ENCODE measurements at places on chromosomes 6 and 20. TPM values are rescaled to one million over a fixed set of nuclear protein-coding genes. Genes with fewer than 3 reads are reported as not detected.

DNA sequence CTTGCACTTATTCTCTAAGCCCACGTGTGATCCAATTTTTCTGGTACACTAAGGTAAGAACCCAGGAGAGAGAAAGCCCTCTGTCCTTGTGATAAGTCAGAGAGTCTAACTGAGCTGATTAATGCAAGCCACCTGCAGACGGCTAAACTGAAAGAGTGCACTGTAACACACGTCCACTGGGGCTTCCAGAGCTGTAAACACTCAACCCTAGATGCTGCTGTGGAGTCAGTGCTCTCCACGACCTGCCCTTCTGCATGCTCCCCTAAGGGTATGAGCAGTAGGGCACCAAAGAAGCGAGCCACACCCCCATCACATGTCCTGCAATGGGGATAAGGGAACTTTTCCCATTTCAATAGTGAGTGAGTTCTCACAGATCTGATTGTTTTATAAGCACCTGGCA is 55.7 kb downstream of the TXLNB start:
- DNase-seq = no peak

Gene SUMO4
- total RNA-seq = 4.8 TPM

DNA sequence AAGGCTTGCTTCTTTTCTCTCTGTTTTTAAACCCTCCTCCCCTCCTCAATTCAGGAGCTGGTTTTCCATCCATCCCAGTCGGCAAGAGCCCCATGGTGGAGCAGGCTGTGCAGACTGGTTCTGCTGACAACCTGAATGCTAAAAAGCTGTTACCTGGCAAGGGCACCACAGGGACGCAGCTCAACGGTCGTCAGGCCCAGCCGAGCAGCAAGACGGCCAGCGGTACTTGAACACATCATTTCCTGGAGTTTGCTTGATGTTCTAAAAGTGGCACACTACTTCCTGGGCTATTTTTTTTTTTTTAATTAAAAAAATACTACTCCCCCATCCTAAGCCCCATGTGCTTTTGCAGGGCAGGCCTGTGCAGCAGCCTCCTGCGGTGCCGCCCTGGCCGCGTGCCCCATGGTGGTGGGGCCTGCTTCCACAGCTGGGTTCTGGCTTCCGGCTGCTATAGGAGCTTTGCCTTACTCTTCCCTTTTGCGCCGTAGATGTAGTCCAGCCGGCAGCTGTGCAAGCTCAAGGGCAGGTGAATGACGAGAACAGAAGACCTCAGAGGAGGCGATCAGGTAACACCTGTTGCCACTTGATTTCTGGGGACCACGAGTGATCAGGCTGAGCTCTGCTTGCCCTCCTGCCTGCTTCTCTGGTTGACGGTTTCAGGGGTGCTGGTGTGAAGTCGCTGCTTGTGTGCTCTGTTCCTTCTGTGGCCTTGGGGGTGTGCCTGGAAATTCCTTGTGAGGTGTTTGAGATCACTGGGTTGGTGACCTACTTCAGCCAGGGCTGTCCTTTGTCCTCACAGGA is 7.7 kb downstream of the LSM14B start:
- no peak for DNase-seq

GRCh38 chr6:95574811-95575210 is 2.5 kb upstream of the MANEA start:
- DNase-seq = no peak

GRCh38 chr6:101666256-101666655 is 272.7 kb downstream of the GRIK2 start:
- DNase-seq = no peak

- no peak for DNase-seq
Measured at GRCh38 chr6:117642976-117643375, 32.3 kb upstream of the NUS1 start.

DNA sequence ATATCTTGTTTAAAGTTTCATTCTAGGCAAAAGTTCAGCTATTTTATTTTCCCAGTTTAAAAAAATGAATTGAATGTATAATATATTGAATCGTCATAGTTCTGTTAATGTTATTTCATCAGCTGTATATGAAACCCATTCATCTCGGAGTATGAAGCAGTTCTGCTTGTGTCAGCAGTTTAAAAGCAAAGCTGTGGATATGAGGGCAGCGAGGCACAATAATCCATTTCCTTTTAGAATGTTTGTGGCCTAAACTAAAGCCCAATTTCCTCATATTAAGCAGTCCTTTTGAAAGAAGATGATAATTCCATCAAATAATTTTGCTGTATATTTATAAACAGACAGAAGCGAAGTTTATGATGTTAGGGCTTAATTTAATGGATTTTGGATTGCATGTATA is 300.1 kb downstream of the SAMD5 start:
- no peak for DNase-seq

Gene CFAP206
- total RNA-seq = 0.54 TPM

DNA sequence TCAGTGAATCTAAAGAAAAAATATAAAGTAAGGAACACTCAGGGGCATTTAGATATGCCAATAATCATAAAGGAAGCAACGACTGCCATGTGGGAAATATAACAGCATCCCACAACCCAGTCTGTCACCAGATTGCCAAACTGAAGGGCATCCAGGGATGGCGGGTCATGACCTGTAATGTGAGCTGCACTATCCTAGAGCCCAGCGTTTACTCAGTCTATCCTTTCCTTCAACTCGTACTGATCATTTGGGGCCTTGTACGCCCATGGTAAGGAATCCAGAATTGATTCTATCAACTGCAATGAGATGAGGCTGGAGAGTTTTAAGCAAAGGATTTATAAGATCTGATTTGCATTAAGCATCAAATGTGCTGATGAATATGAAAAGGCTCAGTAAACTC is 5.3 kb downstream of the TRPC4AP start:
- no peak for DNase-seq

Gene CALHM4
- total RNA-seq = not detected

DNA sequence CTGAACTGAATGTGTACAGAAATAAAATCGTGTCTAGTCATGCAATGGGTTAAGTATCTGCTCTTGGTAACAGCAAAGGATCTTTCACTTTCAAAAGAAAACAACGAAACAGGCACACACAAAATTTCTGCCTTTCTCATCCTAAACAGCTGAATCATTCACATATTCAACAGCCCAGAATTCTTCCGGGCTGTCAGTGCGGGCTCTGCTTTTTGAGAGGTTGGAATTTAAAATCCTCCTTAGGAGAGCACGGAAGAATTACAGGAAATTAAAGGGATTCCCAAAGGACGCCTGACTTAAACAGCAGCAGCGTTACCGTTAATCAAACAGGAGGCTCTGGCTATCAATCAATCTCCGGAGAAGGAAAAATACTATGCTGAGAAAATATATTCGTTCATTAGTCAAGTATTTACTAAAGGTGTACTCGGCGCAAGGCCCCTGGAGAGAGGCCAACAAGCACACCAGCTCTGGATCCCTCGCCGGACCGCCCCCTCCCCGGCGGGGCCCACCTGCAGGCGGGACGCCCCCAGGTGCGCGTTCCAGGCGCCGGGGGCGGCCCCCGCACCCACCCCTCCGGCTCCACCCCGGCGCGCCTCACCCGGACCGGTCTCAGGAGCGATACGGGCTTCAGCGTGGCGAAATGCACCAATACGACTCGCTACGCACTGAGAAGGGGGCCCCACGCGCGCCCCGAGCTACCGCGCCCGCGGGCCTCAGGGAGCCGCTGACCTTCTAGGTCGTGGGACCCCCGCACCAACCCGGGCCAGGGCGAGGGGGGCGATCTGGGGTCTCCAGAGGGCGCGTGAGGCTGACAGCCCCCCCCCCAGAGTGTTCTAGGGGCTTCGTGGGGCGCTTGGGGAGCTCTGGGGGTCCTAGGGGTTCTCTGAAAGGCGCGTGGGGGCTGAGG is 1.0 kb downstream of the NAPB start:
- no peak for DNase-seq

DNA sequence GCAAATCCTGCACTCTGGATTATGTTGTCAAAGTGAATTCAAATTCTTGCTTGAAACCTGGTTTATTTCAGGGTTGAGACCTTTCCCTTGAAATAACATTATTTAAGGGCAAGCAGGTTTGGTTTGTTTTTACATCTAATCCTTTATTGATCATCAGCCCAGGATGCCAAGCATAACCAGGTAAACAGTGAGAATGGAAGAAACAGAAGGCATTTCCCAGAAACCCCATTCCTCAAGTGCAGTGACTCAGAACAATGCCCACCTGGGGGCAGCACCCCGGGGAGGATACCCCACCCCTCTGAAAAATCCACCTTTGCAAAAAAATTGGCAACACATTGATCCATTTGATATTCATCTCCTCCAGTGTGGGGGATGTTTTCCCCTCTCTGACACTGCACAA is 32.5 kb downstream of the POFUT1 start:
- no peak for DNase-seq

GRCh38 chr6:102619585-102619984 is 1226.1 kb downstream of the GRIK2 start:
- DNase-seq = peak; percentile 11

DNA sequence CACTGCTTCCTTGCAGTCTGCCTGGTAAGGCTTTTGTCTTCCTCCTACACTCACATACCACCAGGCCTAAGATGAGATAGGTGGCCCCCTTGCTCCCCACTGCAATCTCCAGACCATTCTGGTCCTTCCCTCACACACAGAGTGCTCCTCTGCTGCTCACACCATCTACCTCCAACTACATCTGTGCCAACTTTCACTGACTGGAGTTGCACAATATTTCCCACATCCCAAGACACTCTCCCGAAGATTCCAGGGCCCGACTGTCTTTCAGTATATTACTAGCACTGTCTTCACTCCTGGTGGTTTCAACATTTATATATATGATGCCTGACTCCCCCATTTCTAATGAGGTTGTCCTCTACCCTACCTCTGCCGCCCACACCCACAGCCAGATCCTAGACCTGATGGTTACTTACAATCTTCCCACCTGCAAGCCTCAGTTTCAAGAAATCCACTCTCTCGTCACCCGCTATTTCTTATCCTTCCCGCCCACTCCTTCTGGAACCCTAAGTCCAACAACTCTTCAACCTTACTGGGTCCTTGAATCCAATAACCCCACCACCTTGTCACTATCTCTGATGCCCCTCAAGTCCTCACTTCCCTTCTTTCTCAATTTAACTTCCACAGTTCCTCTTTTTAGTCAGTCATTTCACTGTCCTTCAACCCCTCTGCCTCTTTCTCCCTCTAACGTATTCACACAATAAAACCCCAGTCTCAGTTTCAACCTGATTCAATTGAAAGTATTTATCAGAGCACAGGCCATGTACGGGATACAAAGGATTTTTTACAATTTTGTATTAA is 21.6 kb downstream of the RALGAPA2 start:
- no peak for DNase-seq

- no peak for DNase-seq
Measured at GRCh38 chr6:146056506-146056905, 27.6 kb downstream of the GRM1 start.

Gene C6orf118
- not detected for total RNA-seq

DNA sequence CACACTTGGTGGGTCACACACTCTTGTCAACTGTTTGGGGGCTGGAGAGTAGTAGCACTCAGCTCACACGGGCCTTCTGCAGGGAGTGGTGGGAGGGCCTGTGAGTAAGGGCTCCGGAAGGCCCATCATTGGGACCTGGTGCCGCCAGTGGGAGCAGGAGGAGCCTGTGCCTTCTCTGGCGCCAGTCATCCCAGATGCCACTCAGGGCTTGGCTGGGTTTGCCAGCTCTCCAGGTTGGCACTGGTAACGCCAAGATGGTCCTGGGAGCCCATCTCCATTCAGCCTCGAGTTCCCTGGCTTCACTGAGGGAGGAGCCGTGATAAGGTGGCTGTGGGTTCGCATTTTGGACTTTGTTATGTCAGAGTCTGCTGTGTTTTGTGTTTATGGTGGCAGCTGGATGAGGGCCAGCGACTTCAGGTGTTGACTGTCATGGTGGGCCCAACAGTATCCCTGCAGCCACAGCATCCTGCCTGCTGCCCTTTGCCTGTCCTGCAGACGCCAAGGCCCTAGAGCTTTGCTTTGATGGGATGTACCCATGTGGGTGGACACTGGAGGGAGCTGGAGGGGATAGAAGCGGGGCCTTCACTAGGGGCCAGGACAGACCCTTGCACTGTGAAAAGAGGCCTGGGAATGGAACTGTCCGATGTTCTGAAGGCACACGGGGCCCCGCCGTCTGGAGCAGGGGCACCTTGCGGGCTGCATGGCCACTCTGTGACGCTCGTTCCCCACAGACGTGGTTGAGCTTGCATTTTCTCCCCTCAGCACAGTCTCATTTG is 13.3 kb upstream of the DNAJC5 start:
- DNase-seq = no peak

DNA sequence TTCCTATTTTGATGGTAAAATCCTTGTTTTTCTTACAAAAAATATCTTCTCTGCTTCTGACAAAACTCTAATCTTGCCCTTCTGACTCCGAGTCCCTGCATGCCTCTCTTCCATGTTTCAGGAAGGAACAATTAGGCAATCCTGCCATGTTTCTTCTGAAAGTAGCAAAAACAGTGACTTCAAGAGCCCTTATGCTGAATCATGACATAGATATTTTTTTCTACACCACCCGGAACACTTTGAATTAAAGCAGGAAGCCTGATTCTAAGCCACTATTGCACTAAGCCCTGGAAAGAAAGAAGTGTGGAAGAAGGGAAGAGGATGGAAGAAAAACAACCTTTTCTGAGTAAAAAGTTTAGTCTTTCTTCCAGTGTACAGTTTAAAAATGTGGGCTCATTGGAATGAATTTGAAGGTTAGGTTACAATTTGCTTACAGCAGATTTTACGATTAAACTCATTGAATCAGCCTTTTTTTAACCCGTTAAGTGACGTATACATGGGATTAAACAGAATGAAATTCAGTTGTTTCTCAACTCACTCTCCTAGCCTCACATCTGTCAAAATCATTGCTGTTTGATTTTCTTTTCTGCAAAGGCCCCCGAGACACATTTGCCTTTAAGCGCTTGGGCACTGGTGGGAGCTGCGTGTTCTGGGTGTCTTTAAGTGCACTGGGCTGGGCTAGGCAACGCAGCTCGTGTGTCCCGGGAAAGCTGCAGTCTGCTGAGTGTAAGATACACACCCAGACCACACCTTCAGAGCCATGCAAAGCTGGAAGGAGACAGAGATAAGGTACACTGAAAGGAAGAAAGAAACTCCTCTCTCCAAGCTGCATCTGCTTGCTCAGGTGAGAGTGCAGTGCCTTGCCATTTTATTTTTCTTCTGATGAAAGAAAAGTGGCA is 159.4 kb upstream of the CITED2 start:
- no peak for DNase-seq

Gene CRISP3
- total RNA-seq = 0.80 TPM

- DNase-seq = no peak
Measured at GRCh38 chr6:44266347-44266746, 996 bp upstream of the NFKBIE start.

Gene SPAG4
- 15.2 TPM for total RNA-seq

- no peak for DNase-seq
Measured at GRCh38 chr6:68640491-68640835, 5.4 kb downstream of the ADGRB3 start.

DNA sequence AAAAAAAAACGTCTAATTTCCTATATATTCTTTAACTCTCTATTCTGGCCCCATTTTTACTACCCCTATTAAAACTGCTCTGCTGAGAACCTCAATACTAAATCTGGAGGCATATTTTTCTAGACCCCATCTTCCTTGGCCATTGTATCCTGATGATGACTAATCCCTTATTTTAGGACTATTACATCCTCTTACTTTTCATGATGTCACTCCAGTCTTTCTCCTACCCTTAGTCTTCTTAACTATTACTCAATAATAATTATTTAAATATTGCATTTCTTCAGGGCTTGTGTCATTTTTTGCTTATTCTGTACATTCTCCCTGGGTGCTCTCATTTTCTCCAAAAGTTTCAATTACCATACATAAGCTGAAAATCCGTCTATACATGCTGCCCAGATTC is 6.4 kb downstream of the FBXO30 start:
- no peak for DNase-seq

GRCh38 chr6:29965563-29965872 is 23.2 kb downstream of the HLA-A start:
- DNase-seq = no peak

Gene KCNS1
- 0.10 TPM for total RNA-seq

Gene LY6G6D
- total RNA-seq = not detected

Gene FKBP1C
- total RNA-seq = 1.0 TPM

Gene PTCHD4
- 28.5 TPM for total RNA-seq
